T-cell (primary cell): ENCODE measurements at places on chromosomes 11 and 22. TPM values are rescaled to one million over a fixed set of nuclear protein-coding genes. Genes with fewer than 3 reads are reported as not detected.

- no peak overlapping the region for H3K27ac ChIP-seq
- no peak for DNase-seq
- no peaks in the 10 kb centered on the region for H3K27me3 ChIP-seq
- no peaks in the 10 kb centered on the region for H3K36me3 ChIP-seq
- no peak overlapping the region for H3K4me3 ChIP-seq
- no peaks in the 10 kb centered on the region for H3K4me1 ChIP-seq
Observed at GRCh38 chr11:112129656-112130055, 34.2 kb downstream of the IL18 start.

- H3K27ac ChIP-seq: no peak overlapping the region
- no peak for DNase-seq
- H3K27me3 ChIP-seq: no peaks in the 10 kb centered on the region
- H3K36me3 ChIP-seq: no peaks in the 10 kb centered on the region
Observed at GRCh38 chr11:80317612-80318011, 876.8 kb upstream of the TENM4 start.

- no peaks in the 10 kb centered on the region for H3K36me3 ChIP-seq
- DNase-seq: no peak
- no peak overlapping the region for H3K4me3 ChIP-seq
Observed at GRCh38 chr11:19880088-19880345, 167.4 kb downstream of the NAV2 start.

DNA sequence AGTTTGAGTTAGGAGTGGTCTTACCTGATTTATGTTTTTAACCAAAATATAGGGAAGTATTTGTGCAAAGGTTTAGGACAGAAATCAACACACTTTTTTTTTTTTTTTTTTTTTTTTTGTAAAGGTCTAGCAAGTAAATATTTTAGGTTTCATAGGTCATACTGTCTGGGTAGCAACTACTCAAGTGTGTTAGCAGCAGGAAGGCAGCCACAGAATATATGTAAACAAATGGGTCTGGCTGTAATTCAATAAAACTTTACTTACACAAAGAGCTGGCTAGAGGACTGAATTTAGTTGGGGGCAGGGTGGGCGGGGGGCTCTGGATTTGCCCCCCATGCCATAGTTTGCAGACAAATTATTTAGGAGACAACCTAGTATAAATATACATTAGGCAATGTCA, 510.4 kb downstream of the NELL1 start:
- H3K36me3 ChIP-seq: no peaks in the 10 kb centered on the region
- H3K4me3 ChIP-seq: no peak overlapping the region
- DNase-seq: no peak
- no peak overlapping the region for H3K27ac ChIP-seq
- no peaks in the 10 kb centered on the region for H3K4me1 ChIP-seq
- H3K27me3 ChIP-seq: no peaks in the 10 kb centered on the region

- no peak for DNase-seq
- no peaks in the 10 kb centered on the region for H3K27me3 ChIP-seq
- no peaks in the 10 kb centered on the region for H3K4me1 ChIP-seq
- peaks cover 4% of the 10 kb centered on the region for H3K36me3 ChIP-seq
- H3K4me3 ChIP-seq: no peak overlapping the region
Observed at GRCh38 chr22:26798462-26799065, 141.2 kb downstream of the MIAT start.

UPK3A gene
- total RNA-seq: not detected
